ENCODE measurements at places on chromosomes 4 and X.

- DNase-seq, result peak; percentile 21
These were observed at the start of gene SCD5 for GRCh38 chr4:82798168-82799005. SCD5 (minus strand) TSS chr4:82798796; CDS start chr4:82798537, 259 bp downstream.

- no peak for DNase-seq
These were observed 9.9 kb upstream of the WDR45 start for GRCh38 chrX:49089553-49089952.

DNA sequence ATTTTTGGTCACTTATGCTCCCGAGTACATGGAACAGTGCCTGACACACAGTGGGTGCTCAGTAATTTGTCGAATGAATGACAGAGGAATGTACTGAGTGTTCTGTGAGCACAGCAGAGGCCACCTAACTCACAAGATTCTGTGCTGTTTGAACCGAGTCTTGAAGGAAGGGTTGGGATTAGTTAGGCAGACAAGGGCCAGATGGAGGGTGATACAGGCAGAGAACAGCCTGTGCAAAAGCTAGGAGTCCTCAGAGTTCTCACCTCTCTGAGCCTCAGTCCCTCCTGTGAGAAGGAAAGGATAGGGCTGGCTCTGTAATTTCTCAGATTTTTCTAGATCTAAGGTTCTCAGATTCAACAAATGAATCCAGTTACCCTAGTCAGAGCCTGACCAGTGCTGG, 108.8 kb downstream of the NHSL2 start:
- no peak for DNase-seq

- no peak for DNase-seq
These were observed 584.5 kb upstream of the NR3C2 start for GRCh38 chr4:149026696-149027095.

DNA sequence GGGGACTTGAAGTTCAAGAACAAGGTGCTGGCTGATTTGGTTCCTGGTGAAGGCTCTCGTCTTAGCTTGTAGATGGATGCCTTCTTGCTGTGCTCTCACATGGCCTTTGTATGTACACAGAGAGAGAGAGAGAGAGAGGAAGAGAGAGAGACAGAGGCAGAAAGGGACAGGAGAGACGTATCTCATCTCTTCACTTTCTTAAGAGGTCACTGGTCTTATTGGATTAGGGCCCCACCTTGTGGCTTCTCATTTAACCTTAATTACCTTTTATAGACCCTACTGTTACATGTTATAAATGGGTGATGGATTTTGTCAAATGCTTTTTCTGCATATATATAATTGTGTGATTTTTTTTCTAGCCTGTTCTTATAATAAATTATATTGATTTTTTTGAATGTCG, 1444.2 kb downstream of the ADGRL3 start:
- no peak for DNase-seq

DNA sequence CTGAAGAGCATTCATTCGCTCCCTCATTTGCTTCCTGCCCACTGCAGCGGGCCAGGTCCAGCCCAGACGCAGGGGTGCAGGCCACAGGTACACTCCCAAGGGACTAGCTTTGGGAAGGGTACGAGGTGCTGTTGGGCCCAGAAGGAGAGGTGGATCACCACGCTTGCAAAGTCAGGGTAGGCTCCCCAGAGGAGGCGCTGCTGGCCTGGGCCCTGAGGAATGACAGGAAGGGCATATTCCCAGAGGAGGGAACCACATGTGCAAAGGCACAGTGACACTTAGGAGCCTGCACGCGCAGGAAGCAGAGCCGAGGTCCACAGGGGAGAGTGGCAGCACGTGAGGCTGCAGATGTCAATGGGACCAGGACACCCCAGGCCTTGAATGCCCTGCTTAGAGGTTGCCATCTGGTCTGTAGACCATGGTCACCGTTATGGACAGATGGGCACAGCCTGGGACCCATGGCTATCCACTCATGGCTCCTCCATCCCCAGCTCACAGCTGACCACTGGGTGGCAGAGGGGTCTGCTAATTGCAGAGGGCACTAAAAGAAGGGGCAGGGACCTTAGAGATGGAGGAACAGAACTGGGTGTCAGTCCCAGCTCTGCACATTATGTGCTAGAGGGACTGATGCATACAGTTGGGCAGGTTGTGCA, 7.9 kb downstream of the HTRA3 start:
- DNase-seq, result no peak

- DNase-seq, result no peak
These were observed 114.9 kb downstream of the EFHC2 start for GRCh38 chrX:44228621-44229020.

- no peak for DNase-seq
These were observed 321.8 kb downstream of the MAPK10 start for GRCh38 chr4:86038037-86038436.

DNA sequence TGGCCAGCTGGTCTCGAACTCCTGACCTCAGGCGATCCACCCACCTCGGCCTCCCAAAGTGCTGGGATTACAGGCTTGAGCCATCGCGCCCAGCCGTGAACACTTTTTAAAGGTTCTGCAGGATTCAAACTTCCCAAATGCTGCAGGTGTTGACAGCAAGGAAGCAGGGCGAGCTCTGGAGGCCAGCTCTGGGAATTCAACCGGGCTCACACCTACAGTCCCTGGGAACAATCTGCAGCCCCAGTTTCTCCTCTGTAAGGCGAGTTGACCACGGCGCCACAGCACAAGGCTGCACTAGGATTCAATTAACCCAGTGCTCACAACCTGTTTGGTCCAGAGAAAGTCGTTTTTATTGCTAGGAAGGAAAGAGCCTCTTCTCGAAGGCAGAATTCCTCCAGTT, 1.6 kb downstream of the MTNR1A start:
- no peak for DNase-seq

GRCh38 chr4:114249561-114249960, 270.1 kb upstream of the ARSJ start:
- DNase-seq, result no peak

- no peak for DNase-seq
These were observed 118.2 kb downstream of the GPR143 start for GRCh38 chrX:9647431-9647830.

DNA sequence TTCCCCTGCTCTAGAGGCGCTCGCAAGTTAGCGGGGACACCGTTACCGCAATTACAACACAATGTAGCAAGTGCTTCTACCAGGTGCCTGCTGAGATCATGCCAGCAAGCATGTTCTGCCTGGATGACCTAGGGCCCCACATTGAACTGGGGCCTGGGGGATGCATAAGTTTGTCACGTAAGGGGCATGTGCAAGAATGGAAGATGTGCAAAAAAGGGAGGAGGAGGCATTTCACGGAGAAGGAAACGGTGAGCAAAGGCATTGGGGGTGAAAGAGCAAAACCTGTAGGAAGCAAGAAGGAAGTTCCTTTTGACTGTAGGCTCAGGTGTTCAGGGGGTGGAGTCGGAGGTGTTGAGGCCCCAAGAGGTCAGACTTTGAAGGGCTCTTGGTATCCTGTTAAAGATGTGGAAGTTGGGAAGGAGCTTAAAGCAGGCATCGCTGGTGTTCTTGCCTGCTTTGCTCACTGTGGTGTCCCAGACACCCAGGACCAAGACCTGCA, 602 bp upstream of the SCARB2 start:
- no peak for DNase-seq

GRCh38 chr4:10098780-10099160, 17.8 kb downstream of the WDR1 start:
- no peak for DNase-seq

DNA sequence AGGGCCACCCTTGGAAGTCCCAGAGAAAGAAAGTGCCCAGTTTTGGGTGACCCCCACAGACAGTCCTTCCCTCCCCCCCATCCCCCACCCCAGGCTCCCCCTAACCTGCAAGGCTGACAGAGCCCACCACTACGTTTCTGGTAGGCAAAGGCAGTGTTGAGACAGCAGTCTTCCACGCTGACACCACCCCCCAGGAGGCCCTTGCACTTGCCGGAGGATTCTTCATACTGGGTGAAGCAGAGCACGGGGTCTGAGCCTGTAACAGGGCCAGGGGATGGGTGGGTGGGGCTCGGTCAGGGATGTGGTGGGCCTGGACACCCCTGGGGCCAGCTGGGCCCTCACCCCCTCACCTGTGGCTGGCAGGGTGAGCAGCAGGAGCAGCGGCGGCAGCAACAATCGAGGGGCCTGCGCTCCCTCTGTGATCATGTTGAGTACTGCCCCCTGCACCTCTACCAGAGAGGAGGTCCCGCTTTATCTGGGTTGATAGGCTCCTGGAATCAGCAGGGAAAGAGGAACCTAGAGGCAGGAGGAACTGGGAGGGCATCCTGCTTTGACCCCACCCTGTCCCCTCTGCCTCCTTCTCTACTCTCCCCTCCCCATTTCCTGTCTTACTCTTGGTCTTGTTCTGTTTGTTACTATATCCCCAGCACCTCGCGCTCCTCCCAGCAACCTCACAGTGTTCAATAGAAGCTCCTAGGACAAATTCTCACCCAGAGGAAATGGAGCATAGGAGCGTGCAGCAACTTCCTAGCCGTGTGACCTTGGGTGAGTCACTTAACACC, at the start of gene CFP:
TSS of gene CFP (minus strand) at position 512 of the 782 bp plus-strand sequence. CDS start at position 426, 86 bp downstream.
- no peak for DNase-seq

DNA sequence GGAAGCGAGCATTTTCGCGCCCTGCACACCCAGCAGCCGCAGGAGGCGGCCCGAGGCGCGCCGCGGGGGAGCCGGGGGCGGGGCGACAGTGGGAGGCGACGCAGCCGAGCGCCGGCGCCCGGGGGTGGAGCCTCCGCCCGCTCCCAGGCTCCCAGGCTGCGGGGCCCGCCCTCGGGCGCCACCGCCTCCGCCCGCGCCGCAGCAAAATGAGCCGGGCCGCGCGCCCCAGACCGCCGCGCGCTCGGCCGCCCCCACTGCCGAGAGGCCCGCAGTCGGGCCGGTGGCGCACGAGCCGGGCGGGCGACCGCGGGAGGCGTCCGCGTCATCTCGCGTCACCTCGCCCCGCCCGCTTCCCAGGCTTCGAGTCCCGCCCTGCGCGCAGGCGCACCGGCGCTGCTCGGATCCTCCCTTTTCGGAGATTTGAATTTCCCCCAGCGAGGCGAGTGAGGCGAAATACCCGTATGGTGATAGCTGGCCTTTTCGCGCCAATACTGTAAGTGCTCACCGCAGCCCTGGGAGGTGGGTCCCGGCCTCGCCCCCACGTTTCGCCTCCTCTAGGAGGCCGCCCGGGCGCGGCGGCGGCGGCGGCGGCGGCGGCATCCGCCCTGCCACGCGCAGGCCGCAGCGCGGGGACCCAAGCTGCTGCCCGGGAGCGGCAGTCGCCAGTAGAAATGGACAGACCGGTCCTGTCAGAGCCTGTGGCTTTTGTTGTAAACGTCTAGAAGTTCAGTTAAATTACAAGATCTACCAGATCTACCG, at the start of gene TMEM187:
TSS of gene TMEM187 (plus strand) at position 387 of the 759 bp plus-strand sequence. CDS start 9,309 bp downstream, outside the sequence.
- DNase-seq, result peak; percentile 88

- DNase-seq, result no peak
These were observed 56.8 kb downstream of the ZFYVE28 start for GRCh38 chr4:2361366-2362265.

Measured in stimulated activated CD4-positive, alpha-beta T cell treated with anti-CD3 and anti-CD28 coated beads, Interleukin-4, amount 100 ng/mL, for 24 hours (primary cell).